ENCODE measurements at places on chromosomes 2 and 18.

DNA sequence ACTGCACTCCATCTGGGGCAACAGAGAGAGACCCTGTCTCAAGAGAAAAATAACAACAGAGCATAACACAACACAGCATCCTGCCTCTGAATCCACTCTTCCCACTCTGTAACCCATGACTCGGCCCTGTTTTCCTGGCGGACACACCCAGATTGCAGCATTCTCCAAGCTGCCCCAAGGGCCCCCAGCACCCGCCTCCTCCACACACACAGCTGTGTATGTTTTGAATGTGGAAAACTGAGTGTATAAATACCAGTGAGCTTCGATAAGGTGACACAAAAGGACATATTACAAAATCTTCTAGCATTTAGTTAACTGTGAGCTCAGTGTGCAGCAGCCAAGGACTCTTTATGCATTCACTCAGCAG is 13.0 kb downstream of the IMPA2 start:
- DNase-seq = no peak

DNA sequence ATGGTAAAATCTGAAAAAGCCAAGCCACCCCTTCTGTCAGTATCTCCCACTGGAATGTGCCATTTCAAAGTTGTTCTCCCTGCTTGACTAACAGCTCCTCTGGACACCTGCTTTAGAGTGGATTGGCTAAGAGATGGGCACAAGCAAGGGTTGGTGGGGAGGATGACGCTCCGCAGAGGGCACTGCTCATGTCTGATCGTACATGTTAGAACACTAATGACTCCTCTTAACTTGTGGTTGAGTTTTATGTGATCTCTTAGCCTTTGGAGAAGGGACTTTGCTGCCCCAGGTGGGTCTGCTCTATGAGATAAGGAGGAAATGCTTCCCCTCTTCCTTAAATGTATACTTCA is 8.2 kb upstream of the KIAA2012 start:
- DNase-seq = no peak

- no peak for DNase-seq
Measured at GRCh38 chr2:63049970-63050333, 678 bp upstream of the OTX1 start.

DNA sequence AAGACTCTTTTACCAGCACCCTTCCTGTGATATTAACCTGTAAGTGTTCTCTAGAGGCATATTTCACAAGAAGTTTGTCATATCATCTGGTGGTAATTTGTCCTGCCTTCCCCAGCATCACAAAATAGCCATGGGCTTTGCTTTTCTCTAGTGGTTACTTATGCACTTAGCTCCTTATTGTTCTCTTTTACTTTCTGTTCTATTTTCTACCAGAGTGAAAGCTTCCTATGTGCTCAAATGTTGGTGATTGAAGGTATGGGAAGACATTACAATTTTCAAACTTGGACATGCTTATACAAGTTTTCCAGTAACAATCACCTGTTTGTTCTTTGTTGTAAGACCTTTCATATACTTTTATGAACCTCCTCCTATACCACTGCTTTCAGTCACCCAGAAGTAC is 87.0 kb upstream of the KCNH7 start:
- DNase-seq = no peak

GRCh38 chr2:185202381-185202780 is 536.2 kb upstream of the FSIP2 start:
- no peak for DNase-seq
